ENCODE measurements at places on chromosomes 6 and 20.
A peak's percentile ranks its signal among the peaks of the same experiment; 100 is the strongest.

- DNase-seq = no peak
Observed at GRCh38 chr6:149990661-149991471, 27.1 kb downstream of the ULBP1 start.

DNA sequence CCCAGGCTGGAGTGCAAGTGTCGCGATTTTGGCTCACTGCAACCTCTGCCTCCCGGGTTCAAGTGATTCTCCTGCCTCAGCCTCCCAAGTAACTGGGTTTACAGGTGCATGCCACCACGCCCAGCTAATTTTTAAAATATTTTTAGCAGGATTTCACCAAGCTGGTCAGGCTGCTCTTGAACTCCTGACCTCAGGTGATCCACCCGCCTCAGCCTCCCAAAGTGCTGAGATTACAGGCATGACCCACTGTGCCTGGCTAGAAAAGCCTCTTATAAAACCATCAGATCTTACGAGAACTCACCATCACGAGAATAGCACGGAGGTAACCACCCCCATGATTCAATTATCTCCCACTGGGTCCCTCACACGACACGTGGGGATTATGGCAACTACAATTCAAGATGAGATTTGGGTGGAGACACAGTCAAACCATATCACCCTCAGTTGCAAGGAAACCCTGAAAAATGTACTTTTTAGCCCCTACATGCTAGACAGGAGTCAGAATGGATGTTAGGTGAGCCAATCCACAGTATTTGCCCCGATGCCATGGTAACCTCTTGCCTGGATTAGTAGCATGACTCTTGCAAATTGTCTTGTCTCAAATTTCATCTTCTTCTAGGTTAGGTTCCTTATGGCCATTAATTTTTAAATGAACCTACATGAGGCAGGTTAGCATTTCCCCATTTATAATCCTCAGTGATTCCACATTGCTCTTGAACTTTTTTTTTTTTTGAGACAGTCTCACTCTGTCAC lies 17.1 kb upstream of the SASH1 start:
- no peak for DNase-seq

GRCh38 chr6:73743081-73743480 lies 47.1 kb downstream of the CD109 start:
- DNase-seq = no peak

- DNase-seq = no peak
Observed at GRCh38 chr6:44567406-44567805, 179.9 kb downstream of the CDC5L start.

DNA sequence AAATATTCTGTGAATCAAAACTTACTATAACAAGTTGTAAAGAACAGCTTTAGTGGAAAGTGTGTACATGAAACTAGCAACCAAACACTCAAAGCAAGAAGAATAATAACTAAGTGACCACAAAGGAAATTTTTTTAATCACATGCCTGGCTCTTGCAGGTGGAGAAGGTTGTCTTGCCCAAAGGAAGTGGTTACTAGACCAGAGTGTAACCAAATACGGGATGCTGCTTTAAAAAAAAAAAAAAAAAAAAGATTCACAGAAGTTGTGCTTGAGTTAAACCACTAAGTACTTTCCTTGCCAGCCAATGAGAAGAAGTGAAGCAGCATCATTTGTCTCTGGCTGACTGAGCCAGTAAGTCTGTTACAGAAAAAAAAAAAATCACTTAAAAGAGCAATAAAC lies 19.1 kb upstream of the HLA-DQB1 start:
- peak; percentile 3 for DNase-seq

GRCh38 chr6:36649701-36650484 lies 28.6 kb upstream of the CDKN1A start:
- no peak for DNase-seq

- no peak for DNase-seq
Observed at GRCh38 chr6:16483315-16483875, 245.0 kb downstream of the GMPR start.

DNA sequence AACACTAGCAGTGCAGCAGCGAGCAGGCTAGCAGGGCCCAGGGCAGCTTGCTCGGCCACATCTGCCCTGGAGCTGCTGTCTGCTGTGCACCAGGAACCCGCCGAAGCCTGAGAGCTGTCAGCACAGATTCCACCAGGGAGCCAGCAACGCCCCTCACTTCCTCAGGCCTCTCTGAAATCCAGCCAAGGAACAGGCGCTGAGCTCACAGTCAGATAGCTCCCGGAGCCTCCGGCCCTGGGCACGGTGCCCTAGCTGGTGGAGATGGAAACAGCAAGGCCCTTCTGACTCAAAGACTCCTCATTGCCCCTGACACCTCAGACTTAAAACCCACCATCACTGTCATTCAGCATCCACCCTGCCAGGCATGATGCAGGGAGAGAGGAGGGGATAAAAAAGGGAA lies 839.4 kb downstream of the MAFB start:
- no peak for DNase-seq

GRCh38 chr6:5162355-5162754 lies 77.2 kb downstream of the PPP1R3G start:
- DNase-seq = no peak
